Smooth muscle cell of the brain vasculature (primary cell): ENCODE measurements at places on chromosomes 1 and 21.

- DNase-seq = no peak
Observed at GRCh38 chr1:235326719-235327558, 1.0 kb downstream of the ARID4B start.

DNA sequence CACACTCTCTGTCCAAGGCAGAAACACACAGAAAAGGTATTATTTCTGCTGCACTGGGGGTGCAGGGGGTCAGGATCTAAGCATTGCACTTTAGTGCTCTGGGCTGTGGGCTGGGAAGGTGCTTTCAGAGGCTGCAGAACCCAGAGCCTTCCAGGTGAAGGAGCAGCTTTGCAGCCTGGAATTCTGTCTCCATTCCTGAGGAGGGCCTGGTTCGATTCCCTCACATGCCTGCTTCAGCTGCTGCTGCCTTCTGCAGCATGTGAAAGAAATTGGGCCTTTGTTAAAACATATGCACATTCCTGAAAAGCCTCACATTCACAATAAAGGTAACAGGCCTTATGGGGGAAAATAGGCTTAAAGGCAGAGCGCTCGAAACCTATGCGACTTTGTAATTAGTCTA, 35.9 kb downstream of the VTCN1 start:
- no peak for DNase-seq

GRCh38 chr1:6177681-6178380, 2.3 kb downstream of the CHD5 start:
- no peak for DNase-seq

- DNase-seq = no peak
Observed at GRCh38 chr1:230291731-230292620, 134.2 kb downstream of the PGBD5 start.

DNA sequence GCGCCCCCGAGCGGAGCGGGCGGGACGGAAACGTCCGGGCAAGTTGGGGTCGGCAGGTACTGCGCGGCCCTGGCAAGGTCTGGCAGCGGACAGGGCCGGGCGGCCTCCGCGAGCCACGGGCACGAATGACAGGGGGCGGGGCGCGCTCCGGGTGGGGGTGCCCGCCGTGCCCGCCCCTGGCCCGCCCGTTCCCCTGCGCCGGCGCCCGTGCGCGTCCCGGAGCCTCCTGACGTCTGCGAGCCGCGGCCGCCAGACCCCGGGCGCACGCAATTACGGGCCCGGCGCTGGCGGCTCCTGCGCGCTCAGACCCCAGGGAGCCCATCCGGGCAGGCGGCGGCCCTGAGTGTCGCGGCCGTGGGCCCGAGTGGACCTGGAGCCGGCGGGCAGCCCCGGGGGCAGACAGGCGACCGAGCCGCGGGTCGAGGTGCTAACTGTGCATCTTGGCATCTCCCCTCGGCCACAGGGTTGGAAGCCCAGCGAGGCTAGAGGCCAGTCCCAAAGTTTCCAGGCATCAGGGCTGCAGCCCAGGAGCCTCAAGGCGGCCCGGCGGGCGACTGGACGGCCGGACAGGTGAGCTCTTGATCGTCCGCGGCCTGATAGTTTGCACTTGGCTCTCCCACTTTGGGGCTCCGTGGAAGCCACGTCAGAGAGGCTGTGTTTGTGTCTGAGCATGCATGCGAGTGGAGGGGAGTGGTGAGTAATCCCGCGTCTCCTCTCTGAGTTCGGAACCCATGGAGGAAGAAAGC, 918 bp downstream of the MIB2 start:
- DNase-seq = no peak
